Esophagus squamous epithelium (tissue), 5 donors: ENCODE measurements at places on chromosomes 1 and 21.

- DNase-seq, result no peak
Measured at GRCh38 chr1:55820501-55820900, 605.3 kb upstream of the USP24 start.

DNA sequence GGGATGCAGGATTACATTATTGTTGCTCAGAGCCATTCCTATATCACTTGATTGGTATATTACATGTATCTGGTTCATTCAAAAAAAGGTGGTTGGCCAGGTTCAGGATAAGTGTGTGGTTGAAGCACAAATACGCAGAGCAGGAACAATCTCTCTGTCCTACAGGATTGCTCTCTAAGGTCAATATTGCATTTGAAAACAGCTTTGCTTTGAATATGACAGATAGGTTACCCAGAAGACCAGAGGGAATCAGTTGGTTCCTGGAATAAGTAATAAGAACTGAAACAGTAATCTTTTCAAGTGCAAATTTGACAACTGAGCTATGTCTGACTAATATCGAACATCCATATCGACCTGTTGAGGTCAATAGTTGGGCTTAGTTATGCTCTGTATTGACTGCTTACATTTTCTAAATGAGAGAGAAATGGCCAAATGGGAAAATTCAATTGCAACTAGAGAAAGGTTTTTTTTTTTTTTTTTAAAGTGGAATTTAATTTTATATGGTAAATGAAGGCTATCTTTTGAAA is 176.8 kb downstream of the ATP6V1G3 start:
- no peak for DNase-seq

GRCh38 chr1:243756529-243756928 is 93.5 kb downstream of the AKT3 start:
- DNase-seq, result no peak

DNA sequence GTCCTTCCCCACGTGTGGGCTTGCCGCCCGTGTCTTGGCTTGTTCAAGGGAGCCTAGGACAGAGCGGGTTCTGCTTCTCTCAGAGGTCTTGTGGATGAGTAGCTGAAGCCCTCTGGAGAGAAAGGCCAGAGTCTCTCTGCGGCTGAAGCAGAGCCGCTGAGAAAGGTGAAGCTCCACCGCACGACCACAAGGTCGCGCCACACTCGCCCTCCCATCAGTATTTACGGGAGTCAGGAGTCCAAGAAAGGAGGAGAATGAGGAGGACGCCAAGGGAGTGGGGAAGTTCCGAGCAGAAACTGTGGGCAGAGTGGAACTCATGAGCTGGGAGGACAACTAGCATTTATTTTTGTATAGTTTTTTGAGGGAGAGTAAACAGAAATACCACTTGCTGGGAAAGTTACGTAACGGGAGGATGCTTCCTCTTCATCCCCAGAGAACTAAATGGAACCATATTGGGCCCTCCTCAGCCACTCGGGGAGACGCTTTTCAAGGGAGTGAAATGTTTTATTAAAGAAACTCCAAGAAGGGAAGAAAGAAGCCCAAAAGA is 51.6 kb upstream of the HAO2 start:
- no peak for DNase-seq

DNA sequence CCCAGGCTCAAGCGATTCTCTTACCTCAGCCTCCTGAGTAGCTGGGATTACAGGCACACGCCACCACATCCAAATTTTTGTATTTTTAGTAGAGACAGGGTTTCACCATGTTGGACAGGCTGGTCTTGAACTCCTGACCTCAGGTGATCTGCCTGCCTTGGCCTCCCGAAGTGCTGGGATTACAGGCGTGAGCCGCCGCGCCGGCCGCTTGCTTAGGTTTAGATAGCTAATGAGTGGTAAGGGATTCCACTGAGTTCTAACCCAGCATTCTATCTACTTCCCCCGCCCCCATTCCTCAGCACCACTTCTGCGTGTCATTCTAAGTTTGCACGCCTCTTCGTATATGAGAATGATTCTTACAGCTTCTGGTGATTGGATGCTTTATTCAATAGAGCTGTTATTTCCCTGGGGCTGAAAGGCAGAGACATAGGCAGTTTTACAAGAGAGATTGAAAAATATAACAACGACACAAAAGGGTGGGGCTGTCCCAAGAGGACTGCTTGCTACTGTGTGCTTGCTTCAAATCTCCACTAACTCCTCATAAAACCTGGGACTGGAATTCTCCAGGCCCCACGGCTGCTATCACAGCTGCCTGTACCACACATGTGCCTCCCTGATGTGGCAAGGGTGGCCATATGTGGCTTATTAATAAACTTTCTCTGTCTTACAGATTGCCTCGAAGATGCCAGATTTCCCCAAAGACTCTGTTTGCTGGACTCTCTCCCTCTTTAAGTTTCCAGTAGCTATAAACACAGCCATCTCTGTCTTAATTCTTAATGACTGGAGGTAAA is 23.7 kb upstream of the GREM2 start:
- no peak for DNase-seq

GRCh38 chr21:15735409-15735808 is 5.6 kb downstream of the USP25 start:
- no peak for DNase-seq

GRCh38 chr1:8937701-8938100 is 8.0 kb upstream of the CA6 start:
- DNase-seq, result no peak

GRCh38 chr1:33161061-33161681 is 20.7 kb downstream of the TRIM62 start:
- DNase-seq, result no peak

GRCh38 chr1:214446772-214447556 is 104.4 kb downstream of the PTPN14 start:
- DNase-seq, result no peak

DNA sequence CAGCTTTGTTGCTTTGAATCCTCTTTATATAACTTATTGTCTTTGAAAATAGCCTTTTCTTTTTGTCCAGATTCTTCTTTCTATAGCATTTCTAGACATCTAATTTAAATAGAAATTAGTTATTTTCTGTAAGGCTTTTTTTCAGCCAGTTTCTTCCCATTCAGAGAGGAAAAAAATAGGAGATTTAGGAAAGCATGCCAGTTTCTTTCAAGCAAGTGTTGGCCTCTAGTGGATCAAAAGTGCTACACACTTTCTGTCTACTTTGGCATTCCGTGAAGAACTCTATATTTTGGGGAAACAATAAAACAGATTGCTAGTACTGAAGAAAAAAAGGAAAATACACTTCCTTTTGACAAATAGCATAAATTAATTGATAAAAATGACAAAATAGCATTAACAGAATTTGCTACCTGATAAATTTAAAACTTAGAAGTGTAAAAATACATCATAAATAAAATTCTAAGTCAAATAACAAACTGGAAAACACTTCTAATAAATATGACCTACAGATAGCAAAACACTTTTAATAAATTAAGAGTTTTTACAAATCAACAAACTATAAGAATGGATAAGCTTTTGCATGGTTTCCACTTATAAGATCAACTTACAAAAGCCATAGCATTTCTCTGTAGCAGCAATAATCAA is 13.1 kb upstream of the EXO1 start:
- no peak for DNase-seq

DNA sequence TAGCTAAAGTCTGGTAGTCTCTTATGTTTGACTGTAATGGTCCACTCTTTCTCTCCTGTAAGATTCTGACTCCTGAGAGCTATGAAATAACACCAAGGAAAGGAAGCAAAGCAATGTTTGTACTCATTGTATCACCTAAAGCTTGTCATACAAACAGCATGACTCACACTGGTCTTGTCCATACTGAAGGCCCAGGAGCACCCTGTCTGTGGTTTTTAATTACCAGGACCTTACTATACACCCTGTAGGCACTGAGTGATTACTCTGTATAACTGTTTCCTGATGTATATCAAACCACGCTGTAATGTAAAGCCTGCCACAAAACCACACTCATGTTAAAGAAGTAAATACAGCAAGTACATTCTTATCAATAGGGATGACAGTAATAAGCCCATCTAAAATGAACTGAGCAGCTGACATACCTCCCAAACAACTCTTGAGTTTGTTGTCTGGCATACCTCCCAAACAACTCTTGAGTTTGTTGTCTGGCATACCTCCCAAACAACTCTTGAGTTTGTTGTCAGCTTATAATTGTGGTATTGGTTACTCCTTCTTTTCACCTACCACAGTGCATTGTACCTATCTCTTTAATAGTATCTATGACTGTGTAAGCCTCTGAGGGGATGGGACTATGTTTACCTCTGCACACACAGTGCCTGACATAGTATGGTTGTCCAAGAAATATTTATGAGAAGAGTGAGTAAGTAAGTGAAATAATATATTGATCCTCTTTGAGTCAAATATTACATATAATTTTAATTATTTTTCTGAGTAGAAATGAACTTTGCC is 11.6 kb upstream of the TNFSF18 start:
- DNase-seq, result no peak

- no peak for DNase-seq
Measured at GRCh38 chr1:212614453-212615200, 6.1 kb downstream of the ATF3 start.

DNA sequence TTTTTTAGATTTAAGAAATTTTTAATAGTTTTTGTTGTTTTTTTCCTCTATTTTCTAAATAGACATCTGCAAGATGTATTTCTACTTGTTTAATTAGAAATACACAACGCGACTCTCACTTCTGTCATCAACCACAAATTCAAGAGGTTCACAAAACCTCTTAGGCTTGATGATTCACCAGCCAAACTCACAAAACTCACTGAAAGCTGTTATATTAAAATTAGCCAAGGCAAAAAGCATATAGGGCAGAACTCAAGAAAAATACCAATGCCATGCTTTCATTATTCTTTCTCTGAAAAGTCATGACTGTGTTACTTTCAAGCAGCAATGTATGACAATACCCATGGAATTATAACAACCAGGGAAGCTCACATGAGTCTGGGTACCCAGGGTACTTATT is 487.0 kb upstream of the RGS18 start:
- no peak for DNase-seq

- DNase-seq, result no peak
Measured at GRCh38 chr1:96971849-96972602, 250.4 kb downstream of the PTBP2 start.

DNA sequence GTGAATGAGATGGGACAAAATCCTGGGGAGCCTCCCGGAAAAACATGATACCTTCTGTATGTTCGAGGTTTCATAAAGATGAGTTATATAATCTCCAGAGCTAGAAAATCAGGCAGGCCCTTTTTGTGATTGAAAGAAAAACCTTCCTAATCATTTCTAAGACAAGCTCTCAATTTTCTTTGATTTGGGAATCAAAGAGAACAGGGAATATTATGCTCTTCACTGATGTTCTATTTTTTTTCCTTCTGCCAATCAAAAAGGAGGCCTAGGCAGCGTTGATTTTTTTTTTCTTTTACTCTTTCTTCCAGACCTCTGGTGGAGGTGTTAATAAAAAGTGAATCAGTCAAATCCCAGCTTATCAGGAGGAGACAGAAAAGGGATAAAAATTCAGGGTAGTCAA is 34.5 kb downstream of the DIRAS3 start:
- no peak for DNase-seq

DNA sequence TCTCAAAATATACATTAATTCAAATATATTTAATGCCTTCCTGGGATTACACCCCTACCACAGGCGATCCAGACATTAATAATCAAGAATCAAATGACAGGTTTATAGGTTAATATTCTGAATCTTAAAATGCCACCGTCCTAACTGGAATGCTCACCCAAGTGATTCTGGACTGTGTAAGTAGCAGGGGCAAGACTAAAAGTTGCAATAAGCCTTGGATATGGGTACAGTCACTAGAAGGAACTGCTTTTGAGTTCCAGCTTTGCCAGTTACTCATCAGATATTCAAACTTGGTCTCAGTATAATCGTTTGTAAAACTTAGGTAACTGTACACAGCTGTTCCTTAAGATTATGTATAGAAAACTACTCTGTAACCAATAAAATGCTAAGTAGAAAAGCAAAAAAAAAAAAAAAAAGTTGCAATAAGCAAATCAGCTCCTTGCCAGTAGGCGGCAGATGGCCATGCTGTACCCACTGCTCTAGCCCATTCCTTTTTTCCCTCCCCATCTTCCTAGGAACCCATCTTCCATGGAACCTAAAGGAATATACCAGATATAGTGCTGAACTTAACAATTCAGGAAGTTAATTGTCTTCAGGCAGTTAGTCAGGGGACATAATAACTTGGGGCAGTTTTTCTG is 10.5 kb downstream of the RO60 start:
- DNase-seq, result no peak

DNA sequence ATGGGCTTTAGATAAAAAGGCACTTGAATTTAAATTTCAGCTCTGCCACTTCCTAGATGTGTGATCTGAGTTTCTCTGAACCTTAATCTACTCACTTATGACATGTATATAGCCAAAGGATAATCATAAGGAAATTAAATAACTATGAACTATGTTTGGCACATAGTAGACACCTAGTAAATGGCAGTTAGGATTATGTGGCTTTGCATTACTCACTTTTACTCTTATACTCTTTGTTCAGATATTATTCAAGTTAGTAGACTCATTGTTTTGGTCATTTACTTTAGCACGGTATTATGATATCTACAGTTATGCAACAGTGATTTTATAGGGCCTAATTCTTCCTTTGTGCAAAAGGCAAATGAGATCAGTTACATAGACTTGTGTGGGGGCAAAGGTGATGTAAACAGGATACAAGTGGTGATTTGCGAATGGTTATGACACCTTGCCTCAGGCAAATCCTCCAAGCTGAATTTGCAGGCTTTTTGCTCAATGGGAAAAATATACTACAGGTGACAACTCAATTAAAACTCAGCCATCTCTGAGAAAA is 297.2 kb upstream of the PBX1 start:
- DNase-seq, result no peak

- no peak for DNase-seq
Measured at GRCh38 chr21:40466893-40467483, 380.0 kb downstream of the DSCAM start.
